KG1 (cell line): ENCODE measurements at places on chromosomes 7 and 10.

DNA sequence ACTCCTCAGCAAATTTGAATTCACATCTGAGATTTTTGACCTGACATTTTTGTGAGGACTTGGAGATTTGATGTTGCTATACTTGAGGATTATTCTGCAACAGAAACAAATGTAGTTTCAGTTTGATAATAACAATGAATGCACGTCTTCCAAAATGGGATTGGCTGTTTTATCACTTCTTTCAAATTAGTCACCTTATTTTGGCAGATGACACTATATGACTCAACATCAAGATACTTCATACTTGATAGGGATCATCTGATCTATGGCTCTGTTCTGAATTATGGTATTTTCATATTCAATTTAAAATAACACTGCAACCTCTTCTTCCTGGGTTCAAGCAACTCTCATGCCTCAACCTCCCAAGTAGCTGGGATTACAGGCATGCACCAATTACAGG, 24.2 kb downstream of the ARL5B start:
- DNase-seq, result no peak

DNA sequence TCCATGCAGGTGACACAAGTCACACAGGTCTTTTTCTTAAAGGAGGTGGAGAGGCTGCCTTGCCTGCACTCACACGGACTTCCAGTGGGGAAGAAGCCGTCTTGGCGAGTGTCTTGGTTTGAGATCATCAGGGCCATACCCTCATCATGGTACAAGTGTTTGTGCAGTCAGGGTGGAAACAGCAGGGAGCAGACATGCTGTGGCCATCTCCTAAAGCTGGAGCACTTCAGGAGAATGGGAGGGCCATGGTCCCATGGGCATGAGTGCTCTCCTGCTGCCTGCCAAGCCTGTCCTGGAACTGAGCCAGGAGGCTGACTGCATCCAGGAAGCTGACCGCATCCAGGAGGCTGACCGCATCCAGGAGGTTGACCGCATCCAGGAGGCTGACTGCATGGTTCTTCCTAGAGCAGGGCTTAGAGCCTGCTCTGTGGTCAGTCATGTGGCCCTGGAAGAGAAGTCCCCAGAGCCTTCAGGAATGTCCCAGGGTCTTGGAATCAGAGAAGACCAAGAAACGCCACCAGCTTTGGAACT, 98.4 kb downstream of the ADARB2 start:
- no peak for DNase-seq

GRCh38 chr10:103715430-103715829, 139.9 kb downstream of the SH3PXD2A start:
- DNase-seq, result no peak

- no peak for DNase-seq
These were observed 28.8 kb downstream of the TSPAN15 start for GRCh38 chr10:69480068-69480412.

DNA sequence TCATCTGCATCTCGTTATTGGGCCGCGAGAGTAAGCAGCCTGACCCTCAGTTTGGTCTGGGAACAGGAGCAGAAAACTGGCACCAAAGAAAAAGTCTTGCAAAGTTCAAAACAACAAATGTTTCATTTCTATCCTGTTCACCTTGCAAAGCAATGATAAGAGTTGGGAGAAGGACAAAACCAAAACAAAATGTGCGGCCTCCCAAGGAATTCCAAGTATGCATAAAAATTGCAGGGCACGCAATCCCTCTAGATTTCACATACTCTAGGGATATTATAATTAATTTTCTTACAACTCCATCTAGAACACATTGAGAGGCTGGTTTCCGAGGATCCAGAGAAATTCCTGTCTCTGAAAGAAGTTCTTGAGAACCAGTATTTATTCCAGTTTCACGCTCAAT, 20.1 kb downstream of the CHUK start:
- DNase-seq, result no peak

DNA sequence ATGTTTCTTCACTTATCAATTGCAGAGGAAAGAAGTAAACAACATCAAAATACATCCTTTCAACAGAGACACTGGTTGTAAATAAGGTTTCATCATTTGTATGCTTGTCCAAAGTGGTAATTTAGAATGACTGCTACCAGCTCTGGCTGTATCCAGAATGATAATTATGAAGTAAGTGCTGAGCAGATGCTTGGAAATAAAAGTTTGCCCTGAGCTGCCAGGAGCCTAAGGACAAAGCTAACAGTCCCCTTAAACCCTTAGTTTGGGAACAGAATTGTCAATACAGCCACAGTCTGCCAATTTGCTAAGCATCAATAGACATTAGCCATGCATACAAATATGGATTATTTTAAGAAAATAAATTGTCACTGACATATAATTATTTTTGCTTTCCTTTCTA, 147.0 kb upstream of the SLC13A1 start:
- no peak for DNase-seq

GRCh38 chr7:40447345-40447744, 312.5 kb downstream of the SUGCT start:
- no peak for DNase-seq

DNA sequence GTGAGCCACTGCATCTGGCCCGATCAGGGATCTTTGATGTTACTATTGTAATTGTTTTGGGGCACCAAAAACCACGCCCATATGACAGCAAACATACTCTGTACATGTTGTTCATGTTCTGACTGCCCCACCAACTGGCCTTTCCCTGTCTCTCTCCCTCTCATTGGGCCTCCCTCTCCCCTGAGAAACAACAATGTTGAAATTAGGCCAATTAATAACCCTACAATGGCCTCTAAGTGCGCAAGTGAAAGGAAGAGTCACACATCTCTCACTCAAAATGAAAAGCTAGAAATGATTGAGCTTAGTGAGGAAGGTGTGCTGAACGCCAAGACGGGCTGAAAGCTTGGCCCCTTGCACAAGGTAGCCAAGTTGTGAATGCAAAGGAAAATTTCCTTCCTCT, 50.3 kb upstream of the SDK1 start:
- no peak for DNase-seq

DNA sequence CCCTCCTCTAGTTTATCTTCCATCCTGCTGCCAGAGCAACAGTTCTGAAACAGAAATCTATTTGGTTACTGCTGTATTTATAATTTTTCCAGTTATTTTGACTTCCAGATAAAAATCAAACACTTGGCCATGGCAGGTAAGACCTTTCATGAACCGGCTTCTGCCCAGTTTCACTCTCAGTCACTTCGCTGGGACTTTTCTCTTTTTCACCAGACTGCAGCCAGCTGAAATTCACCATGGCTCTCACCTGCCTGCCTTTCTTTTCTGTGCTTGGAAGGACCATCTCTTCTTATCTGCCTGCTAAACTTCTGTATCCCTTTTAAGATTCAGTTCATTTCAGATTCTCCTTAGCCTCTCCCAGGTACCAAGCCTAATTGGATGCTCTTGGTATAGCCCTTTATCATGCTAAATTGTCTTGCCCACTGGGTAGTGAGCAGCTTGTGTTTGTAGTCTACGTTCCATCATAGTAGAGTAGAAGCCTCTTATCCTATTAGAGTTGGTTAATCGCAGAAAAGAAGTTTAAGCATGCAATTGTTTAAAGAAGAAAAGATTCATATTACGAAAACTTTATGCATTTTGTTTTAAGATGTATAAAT, 71.7 kb downstream of the TAF3 start:
- no peak for DNase-seq

- DNase-seq, result no peak
These were observed 7.1 kb upstream of the MUC3A start for GRCh38 chr7:100942045-100942774.

- DNase-seq, result no peak
These were observed 108.4 kb upstream of the FAM3C start for GRCh38 chr7:121504482-121504881.

- DNase-seq, result no peak
These were observed 627.2 kb downstream of the SUGCT start for GRCh38 chr7:40761762-40762560.

- no peak for DNase-seq
These were observed 49.5 kb upstream of the CALD1 start for GRCh38 chr7:134729895-134730294.

- DNase-seq, result no peak
These were observed 42.8 kb downstream of the RNLS start for GRCh38 chr10:88540351-88540750.

- DNase-seq, result no peak
These were observed 39.9 kb upstream of the DUSP5 start for GRCh38 chr10:110457851-110458250.

- DNase-seq, result no peak
These were observed 200.7 kb downstream of the CELF2 start for GRCh38 chr10:11218395-11218794.

- DNase-seq, result no peak
These were observed 756.3 kb downstream of the AUTS2 start for GRCh38 chr7:70354409-70355169.

GRCh38 chr7:45420843-45421495, 153.2 kb upstream of the ADCY1 start:
- no peak for DNase-seq

- no peak for DNase-seq
These were observed 124.9 kb downstream of the DLG5 start for GRCh38 chr10:77801474-77802161.

- no peak for DNase-seq
These were observed 75.4 kb downstream of the WDR11 start for GRCh38 chr10:120926611-120927010.

- DNase-seq, result no peak
These were observed 21.9 kb downstream of the CACNB2 start for GRCh38 chr10:18162021-18162627.

DNA sequence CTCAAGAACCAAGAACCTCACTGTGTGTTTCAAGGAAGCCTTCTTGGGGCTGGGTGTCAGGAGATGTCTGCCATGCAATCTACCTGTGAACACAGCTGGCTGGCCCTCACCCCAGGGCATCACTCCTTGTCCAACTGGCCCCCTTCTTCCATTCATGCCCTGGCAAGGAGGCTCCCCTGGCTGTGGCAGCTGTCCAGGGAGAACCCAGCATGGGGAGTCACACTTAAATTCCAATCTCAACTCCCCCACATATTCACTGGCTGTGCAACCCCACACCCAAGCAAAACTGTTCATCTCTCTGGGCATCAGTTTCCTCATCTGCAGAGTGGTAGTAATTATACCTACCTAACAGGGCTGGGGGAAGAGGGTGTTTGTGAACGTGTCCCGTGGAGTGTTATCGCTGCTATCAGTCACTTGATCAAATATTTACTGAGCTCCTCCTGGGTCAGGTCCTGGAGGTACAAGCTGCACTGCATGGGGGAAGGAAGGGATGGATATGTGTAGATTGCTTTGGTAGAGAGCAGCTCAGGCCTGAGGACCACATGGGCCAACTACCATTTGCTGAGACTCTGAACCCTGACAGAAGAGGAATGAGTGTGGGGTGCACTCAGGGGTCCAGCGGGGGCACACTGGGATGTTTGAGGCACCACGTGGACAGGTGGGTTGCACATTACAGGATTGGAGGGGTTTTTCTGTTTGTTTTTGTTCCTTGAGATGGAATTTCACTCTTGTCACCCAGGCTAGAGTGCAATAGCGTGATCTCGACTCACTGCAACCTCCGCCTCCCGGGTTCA, 2.1 kb upstream of the GPRIN2 start:
- no peak for DNase-seq

- DNase-seq, result peak; percentile 64
These were observed 1.5 kb upstream of the GRIFIN start for GRCh38 chr7:2477447-2478398.

DNA sequence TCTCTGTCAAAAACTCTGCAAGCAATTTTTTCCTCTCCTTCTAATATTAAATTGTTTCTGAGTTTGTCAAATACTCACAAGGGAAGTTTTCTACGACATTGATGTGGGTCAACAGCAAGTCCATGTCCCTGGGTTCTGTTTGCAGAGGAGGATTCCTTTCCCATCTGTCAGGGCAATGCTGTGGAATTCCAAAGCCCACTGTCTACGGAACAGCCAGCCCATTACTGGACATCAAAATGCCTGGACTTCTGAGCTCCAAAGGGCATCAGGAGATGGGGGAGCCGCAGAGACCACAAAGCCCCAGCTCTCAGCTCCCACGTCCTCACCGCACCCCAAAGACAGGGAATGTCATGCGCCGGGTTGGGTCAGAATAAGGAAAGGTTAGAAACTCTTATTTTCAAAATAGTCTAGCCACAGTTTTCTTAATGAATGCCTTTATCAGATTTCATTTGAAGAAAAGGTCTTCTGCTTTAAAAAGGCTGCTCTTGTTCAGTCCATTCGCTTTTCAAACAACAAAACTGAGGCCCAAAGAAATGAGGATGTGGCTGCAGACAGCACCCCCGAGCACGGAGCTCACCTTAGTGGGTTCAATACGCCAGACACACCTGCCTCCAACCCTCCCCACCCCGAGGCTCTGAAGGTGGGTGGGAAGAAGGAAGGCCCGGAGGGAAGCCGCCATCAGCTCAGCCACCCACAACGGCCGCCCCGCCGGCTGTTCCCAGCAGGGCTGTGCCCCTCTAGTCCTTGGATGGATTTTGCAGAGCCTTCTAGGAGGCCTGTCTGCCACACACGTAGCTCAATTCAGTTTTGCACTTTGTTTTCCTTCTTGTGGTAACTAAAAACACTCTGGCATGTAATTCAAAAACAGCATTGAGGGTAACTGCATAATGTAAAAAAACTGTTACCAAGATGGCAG, 44.7 kb downstream of the PTPRN2 start:
- DNase-seq, result no peak

DNA sequence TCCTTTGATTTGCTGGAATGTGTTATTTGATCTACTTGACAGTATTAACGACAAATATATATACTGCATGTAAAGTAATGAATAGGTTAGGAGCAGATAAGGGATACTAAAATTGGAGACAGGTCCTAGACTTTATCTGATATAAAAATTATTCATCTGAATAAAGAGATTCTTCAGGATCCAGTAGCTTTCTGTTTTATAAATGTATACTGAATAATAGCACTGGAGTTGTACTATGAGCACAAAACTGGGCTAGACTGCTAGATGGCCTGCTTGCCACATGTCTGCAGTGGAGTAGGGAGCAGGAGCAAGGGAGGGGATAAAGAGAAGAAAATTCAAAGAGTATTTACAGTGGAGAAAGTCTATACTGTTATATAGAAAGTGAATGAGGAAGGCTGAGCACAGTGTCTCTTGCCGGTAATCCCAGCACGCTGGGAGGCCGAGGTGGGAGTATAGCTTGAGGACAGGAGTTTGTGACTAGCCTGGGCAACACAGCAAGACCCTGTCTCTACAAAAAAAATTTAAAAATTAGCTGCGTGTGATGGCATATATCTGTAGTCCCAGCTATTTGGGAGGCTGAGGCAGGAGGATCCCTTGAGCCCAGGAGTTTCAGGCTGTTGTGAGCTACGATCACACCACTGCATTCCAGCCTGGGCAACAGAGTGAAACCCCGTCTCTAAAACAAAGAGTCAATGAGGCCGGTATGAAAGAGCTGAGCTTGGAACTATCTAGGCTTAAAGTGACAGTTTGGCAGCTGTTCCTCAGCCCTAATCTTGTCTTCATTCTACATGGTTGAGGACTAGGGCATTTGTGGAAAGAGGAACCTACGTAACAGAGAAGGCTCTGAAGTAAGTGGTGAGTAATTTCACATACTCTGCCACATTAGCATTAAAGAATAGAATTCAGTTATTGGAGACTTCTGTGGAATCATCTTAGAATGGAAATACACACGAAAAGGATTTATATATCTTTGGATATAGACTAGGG, 41.8 kb downstream of the CD36 start:
- no peak for DNase-seq
